ENCODE measurements at places on chromosomes 11 and 22. TPM values are rescaled to one million over a fixed set of nuclear protein-coding genes. Genes with fewer than 3 reads are reported as not detected.

The KCNA4 gene
- total RNA-seq: not detected

- DNase-seq: no peak
Measured at GRCh38 chr22:47215851-47216250, 453.4 kb downstream of the TBC1D22A start.

GRCh38 chr11:70713988-70714665, 315.8 kb downstream of the CTTN start:
- DNase-seq: no peak

The SLC29A2 gene
- not detected for total RNA-seq

DNA sequence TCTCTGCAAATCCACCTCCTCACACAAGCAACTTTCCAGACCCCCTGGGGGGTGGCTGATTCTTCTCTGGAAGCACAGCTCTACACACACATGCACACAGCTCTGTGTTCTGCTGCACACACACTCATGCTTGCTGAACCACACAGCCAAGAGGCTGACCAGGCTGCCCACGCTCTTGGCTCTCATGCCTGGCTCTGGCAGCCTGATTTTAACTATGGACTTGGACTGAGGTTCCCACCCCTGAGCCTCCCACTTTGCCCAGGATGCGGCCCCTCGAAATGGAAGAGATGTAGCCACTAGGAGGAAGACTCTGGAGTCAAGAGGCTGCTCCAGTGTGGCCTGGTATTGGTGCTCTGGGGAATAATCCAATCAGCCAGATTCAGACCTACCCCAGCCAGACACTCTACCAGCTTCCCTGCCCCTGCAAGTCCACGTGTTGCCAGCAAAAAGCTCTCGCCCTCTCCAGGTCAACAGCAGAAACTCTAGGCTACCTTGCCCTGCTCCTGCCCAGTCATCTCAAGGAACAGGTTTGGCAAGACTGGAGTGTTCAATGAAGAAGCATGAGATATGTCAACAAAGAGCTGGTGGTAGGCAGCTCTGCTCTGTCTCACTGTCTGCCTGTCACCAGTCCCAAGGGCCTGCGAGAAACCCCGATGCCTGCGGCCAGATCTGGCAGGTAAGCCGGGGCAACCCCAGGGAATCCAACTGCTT, 8.8 kb upstream of the CASTOR1 start:
- DNase-seq: no peak

The SPA17 gene
- 7.3 TPM for total RNA-seq

DNA sequence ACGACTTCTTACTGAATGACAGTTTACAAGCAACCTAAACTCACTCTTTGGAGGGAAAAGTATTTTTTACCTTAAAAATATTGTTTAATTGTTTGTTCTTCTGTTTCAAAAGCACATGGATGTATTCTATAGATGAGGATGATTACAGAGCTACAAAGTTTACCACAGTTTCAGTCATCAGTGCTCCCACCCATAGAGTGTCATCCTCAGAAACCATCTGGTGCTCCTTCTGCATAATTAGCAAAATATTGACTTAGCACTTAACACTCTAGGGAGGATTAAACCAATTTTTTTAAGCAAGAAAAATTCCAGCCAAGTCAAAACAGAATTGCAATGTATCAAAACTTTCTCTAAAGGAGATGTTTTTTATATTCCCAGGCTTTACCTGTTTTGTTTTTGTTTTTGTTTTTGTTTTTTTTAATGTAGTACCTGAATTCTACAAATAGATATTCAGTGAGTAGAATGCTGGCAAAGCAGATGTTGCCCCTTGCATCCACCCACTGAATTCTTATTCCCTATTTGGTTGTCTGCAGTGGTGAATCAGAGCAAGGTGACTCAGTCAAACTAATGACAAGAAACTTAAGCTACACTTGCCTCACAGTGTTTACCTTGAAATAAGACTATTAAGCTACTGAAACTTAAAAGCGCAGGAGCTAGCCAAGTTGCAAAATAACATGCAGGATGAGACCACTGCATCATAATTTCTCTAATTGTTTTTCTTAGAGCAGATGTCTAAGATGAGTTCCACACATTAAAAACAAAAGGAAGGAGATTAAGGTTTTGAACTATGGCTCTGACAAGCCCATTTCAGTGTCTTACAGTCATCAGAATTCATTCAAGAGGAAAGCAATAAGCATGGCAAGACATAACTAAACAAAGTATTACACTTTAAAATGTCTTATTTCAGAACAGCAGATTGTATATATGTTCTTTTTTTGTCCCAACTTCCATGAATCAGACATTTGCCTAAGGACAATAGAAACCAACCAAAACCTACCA, 155.1 kb upstream of the SOX6 start:
- peak; percentile 49 for DNase-seq

DNA sequence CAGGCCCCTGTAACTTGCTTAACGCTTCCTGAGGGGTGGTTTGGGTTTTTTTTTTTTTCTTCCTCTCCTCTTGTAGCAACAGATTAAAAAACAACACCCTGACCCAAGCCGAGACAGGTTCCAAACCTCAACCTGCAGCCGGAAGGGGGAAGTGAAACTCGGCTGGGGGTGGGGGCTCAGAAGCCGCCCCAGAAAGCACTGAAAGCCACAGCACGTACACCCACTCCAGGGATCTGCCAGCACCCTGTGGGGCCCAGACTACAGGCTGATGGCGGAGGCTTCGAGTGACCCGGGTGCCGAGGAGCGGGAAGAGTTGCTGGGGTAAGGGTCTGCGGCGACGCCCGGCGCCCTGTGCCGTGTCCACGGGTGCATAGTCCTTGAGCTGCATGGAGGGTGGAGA, at the start of gene LSP1:
Gene LSP1 (plus strand): TSS at position 208 of the 400 bp plus-strand sequence. CDS start 61 bp downstream, at position 269.
- DNase-seq: no peak

DNA sequence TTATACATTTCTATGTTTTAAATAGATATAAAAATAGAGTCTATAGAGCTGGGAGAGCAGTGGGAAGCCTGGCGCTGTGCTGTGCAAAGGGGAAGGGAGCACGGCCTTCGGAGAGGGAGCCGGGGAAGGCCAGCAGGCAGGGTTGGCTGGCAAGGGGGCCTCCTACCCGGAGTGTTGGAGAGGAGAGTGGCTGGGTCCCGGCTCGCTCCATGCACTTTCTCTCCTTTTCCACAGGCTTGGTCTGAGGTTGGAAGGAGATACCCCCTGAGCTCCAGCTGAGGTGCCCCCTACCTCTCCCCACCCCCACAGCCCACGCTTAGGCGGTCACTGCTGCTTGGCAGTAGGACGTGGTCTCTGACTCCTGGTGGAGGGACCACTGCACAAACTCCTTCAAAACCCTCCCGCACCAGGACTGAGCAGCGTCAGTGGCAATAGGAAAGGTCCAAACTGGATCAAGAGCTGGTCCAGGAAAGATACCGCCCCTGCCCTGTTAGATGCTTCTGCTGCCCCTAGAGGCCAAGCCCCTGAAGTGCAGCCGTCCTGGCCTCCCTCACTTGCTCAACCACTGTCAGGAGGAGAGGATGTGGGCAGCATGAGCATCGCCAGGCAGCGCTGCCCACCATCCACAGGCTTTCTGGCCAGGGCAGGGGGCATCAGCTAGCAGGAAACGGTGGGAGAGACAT, 52.9 kb downstream of the SYT13 start:
- peak; percentile 44 for DNase-seq

- no peak for DNase-seq
Measured at GRCh38 chr22:45014654-45015053, 4.8 kb upstream of the PHF21B start.

The OR5P2 gene
- not detected for total RNA-seq

DNA sequence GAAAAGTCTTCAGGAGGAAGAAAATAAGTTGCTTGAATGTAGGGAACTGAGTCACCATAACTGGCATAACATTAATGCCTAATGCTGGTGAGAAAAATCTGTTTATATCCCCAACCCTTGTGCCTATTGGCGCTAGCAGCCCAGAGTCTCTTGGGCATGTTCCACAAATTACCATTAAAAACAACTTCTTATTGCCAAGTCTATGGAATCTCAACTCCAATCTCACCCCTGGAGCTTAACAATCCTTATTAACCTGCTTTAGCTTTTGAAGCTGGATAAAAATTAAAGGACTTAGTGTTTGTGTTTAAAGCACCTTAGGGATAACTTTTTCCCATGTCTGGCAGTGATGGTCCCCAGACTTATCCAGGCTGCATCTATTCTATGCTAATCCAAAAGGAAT, 143.0 kb downstream of the APIP start:
- no peak for DNase-seq

- no peak for DNase-seq
Measured at GRCh38 chr11:46002189-46002588, 79.7 kb downstream of the LARGE2 start.

- DNase-seq: no peak
Measured at GRCh38 chr11:128854841-128855240, 12.3 kb downstream of the KCNJ1 start.

GRCh38 chr22:35987487-35987886, 41.1 kb downstream of the RBFOX2 start:
- no peak for DNase-seq

The RCOR2 gene
- not detected for total RNA-seq

DNA sequence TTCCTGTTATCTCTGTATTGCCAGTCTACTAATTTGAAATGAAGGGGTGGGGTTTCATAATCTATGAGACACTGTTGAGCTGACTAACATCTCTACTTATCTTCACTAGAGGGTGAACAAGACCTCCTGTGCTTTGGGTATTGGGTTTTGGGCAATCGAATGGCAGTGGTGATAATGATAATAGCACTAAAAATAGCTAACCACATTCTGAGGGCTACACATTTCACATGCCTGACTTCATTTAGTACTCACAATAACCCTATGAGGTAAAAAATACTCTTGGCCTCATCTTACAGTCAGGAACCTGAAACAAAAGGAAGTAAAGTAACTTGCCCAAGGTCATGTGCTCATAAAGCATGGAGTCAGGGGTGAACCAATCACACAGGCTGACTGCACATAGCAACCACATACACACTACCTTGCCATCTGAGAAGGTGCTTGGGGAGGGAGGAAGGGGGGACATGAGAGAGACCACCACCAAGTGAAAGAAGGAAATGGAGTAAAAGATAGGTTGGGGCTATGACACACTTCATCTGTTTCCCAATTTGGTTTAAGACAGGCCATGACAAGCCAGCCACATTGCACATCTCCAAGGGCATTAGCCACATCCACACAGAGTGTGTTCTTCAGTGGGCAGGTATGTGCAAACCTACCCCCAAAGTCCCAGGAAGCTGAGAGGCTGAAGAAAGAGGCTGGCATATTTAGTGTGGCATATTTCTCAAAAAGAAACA, 387.6 kb upstream of the DDI1 start:
- DNase-seq: no peak

The FAM111B gene
- 7.5 TPM for total RNA-seq

The ZNF280B gene
- total RNA-seq: 1.6 TPM

The DEUP1 gene
- not detected for total RNA-seq

- no peak for DNase-seq
Measured at GRCh38 chr11:69241075-69241740, 52.7 kb upstream of the MYEOV start.

The C22orf39 gene
- total RNA-seq: 44.0 TPM

- no peak for DNase-seq
Measured at GRCh38 chr22:25176175-25176574, 23.5 kb upstream of the CRYBB3 start.

GRCh38 chr22:35218079-35218478, 39.2 kb upstream of the HMGXB4 start:
- no peak for DNase-seq

GRCh38 chr11:130049328-130049771, 20.3 kb upstream of the APLP2 start:
- DNase-seq: no peak

DNA sequence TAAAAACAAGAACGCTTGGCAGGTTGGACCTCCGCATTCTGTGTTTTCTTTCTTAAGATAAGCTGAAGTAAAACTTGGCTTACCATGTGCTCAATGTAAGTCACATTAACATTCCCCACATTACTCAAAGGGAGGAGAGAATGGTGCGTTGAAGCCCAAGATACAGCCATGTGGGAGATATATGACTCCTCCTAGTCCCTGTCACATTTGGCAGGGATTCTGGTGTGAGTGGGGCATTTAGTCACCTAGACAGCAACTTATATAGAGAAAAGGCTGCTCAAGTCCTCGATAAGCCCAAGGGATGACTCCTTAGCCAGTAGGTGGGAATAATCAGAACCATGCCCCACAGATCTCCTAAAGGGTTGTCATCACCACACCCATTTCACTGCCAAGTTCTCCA, 4.6 kb downstream of the PRSS23 start:
- no peak for DNase-seq
